Fibroblast of the conjunctiva (primary cell): ENCODE measurements at places on chromosomes 7 and 10.

- no peak for DNase-seq
Observed at GRCh38 chr7:104328970-104329825, 795 bp downstream of the LHFPL3 start.

GRCh38 chr10:98252464-98252863 is 15.5 kb downstream of the LOXL4 start:
- DNase-seq, result no peak

DNA sequence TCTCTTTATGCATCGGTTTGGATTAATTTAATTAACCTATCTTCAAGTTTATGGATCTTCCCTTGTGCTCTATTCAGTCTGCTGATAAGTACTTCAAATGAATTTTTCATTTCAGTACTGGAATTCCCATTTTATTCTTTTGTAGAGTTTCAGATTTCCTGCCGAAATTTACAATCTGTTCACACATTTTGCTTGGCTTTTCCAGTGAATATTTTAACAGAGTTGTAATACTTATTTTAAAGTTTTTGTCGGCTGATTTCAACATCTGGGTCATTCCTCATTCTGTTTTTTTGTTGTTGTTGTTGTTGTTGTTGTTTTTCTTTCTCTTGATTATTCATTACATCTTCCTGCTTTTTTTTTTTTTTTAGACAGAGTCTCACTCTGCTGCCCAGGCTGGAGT is 89.9 kb upstream of the KCNMA1 start:
- no peak for DNase-seq

GRCh38 chr7:33614357-33615117 is 290.8 kb upstream of the BMPER start:
- no peak for DNase-seq

GRCh38 chr7:99314504-99314903 is 11.2 kb upstream of the ARPC1A start:
- no peak for DNase-seq

- no peak for DNase-seq
Observed at GRCh38 chr7:98930464-98930863, 52.1 kb downstream of the TRRAP start.
